ENCODE measurements at places on chromosomes 12 and 14.
A peak's percentile ranks its signal among the peaks of the same experiment; 100 is the strongest.

- DNase-seq, result peak; percentile 12
Observed at GRCh38 chr12:32107359-32108267, 966 bp downstream of the BICD1 start.

DNA sequence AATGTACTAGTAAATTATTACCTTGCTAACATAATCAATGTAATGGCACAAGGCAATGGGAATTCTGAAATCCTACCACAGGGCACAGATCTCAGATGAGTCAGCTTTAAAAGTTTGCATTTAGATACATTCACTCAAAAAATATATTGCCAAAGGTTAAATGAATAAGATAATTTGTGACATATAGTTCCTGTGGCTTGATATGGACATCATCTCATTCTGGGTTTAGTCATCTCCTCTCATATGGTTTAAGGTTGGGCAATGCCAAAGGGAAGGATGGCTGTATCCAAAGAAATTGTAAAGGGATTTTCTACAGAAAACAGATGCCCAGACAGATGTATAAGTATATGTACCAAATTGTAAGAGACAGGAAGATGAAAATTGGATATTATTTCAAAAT is 1065.0 kb downstream of the LRFN5 start:
- DNase-seq, result no peak

DNA sequence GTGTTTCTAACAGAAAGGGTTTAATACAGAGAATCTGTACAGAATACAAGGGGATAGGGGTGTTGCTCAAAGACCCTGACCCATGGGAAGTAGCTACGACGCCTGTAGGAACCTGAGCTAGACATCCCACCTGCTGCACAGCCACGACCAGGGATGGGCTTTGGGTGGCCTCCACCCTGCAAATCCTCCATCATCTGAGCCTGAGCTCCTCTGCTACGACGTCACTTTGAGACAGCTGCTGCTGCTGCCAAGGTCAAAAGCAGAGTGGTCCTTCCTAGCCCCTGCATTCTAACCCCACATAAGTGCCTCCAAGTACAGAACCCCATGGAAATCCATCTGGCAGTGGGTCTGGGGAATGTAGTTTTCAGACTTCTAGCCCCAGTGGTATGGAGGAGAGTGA is 43.8 kb downstream of the JAG2 start:
- no peak for DNase-seq

GRCh38 chr12:42886160-42886559 is 296.6 kb upstream of the PRICKLE1 start:
- DNase-seq, result no peak

DNA sequence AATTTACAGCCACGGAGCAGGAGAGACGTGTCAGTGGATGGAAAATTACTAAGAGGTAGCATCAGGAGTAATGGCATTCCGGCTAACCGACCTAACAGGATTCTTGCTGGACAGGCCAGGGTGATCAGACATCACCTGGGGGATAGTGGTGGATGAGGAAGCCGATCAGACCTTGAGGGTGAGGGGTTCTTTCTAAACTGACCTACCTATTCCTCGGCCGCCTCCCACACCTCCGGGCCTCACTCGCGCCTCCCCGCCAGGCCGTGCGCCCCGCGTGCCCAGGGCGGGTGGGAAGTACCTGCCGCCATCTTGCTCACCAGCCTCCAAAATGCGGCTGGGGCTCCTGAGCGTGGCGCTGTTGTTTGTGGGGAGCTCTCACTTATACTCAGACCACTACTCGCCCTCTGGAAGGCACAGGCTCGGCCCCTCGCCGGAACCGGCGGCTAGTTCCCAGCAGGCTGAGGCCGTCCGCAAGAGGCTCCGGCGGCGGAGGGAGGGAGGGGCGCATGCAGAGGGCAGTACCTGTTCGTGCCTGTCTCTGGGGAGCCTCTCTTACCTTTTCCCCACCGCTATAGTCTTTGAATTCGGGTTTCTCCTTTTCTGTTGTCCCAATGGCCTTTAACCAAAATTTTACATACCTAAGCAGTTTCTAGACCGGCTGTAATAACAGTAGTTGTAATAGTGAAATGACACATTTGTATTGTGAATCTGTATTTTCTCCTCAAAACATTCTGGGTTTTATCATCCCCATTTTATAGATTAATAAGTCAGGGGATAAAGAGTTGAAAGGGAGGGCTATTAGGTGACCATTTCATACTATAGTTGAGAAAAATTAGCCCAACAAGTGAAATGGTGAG is at the start of gene TMPRSS12:
TSS of gene TMPRSS12 (plus strand) at position 290 of the 857 bp plus-strand sequence. CDS start at position 329, 39 bp downstream.
- DNase-seq, result no peak

- DNase-seq, result no peak
Observed at GRCh38 chr12:119841433-119842210, 35.5 kb downstream of the CIT start.

DNA sequence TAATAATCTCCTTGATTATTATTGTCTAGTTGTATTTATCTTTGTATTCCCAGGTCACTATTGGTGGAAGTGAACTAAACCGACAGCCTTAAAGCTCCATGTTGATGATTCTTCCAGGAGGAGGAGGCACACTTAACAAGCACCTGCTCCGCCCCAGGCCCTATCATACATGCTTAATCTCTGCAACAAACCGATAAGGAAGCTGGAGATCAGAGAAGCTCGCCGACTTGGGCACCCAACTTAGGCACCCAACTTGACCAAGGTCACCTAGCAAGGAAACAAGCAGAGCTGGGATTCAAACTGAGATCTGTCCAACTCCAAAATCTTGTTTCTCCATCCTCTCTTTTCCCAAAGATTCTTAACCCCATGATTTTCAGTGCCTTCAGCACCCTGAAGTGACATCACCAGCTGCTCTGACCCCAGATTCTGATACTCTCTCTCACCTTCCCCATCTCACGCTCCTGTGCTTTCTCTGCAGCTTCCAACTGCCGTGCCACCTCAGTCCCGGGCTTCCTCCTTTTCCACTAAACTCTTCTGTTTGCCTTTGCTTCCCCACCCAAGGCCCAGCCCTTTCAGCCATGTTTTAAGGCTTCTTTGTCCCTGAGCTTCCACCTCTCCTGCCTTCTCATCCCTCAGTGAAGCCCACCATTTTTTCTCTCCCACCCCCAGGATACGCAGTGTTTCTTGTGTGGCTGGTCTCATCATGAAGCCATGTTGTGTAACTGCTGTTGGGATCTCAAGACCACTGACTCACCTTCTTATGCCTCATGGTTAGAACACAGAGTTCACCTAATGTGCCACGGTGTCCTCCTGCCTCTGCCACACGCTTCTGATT is 6.6 kb upstream of the KRT18 start:
- no peak for DNase-seq

- DNase-seq, result no peak
Observed at GRCh38 chr12:96195845-96196451, 1.8 kb downstream of the ELK3 start.
